ENCODE measurements at places on chromosomes 4 and X.

GRCh38 chrX:122866532-122866931, 317.5 kb upstream of the GRIA3 start:
- no peak for DNase-seq

GRCh38 chr4:156933633-156934258, 37.9 kb downstream of the PDGFC start:
- DNase-seq = no peak

GRCh38 chr4:110415041-110415440, 60.9 kb upstream of the ENPEP start:
- DNase-seq = no peak

DNA sequence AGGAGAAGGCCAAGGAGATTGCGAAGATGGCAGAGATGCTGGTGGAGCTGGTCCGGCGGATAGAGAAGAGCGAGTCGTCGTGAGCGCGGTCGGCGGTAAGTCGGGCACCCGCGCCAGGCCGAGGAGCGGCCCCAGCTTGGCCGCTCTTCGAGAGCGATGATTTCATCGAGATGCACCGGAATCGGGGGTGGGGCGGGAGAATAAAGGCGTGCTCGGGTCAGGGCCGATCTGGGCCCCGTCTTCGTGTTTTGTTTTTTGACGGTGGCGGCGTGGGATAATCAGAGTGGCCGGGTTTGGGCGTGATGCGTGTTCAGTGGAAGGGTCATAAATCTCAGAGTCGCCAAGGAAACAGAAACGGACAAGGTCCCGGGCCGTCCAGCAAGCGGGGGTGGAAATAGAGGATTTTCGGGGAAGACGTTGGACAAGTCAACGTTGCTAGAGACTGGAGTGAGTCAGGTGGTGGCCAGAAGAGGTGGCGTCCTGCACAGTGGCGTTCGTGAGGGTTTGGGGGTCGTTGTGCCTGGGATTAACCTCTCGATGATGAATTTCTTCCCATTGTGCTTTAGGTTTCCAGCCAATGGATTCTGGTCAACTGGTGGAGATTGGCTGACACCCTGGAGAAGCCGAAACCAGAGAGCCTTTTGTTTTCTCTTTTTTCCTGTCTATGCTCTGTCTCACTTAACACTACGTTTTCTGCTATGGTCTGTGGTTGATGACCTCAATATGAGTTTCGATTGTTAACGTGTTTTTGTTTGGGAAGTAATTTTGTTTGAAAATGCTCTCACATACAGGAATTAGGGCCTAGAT, 882 bp downstream of the MRFAP1 start:
- DNase-seq = peak; percentile 46

GRCh38 chr4:6461301-6462165, 10.9 kb downstream of the PPP2R2C start:
- DNase-seq = no peak

DNA sequence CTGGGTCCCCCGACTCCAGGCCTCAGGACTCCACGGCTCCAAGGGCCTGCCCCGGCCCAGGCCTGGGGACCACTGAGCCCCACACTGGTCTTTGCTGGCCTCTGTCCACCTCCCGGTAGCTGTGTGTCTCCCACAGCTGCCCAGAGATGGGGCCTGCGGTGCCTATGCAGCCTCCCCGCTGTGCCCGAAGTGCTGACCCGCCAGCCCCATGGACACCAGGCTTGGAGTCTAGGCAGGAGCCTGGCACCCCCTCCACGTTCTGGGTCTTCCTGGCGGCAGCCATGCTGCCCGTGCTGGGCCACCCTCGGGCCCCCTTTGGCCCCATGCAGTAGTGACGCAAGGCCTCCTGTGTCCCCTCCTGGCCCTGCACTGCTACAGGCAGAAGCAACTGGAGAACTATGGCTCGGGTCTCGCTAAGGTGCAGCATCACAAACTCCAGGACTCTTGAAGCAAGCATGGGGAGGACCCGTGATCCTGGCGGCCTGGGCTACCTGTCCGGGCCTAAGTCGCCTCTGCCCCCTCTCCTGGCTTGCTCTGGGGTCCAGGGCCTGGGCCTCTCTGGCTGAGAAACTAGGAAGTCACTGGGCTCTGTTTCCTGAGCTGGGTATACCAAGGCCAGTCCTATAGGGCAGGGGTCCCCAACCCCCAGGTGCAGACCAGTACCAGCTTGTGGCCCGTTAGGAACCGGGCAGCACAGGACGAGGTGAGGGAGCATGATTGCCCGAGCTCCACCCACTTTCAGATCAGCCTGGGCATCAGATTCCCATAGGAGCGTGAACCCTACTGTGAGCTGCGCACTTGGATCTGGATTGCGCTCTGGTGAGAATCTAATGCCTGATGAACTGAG, 917 bp downstream of the MYL5 start:
- no peak for DNase-seq

GRCh38 chrX:118976599-118977340, 2.4 kb downstream of the LONRF3 start:
- DNase-seq = peak; percentile 24

DNA sequence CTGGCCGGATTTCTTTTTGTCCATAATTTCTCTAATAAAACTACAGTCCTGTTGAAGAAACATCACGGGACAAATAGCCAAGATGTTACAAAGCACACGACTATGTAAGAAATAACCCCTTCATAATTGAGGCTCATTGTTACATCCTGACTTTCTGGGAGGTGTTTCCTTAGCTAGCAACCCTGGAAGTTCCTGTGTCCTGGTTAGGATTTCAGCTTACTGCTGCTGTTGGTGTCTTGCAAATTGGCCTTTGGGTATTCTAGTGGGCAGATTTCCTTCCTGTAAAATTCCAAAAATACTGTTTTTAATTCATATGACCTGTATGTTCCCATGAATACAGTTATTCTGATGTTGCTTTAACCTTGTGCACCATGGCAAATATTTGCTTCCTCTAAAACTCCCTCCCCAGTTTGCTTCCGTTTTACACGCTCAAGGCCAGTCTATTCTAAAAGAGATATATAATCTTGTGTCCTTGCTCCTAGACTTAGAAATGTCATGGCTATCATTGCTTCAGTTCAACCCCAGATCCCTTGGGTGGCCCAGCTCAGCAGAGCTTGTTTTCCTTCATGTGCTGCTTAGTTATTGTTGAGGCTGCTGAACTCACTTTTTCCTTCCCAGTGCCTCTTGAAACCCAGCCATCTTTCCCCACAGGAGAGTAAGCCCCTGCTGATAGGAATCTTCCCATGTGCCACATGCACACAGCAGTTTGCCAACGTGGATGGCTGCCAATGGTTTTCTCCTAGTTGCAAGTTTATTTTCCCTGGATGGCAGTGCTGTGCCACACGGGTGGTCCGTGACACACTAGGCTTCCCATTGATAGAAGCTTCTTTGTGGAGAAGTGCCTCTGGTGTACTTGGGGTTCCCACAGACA, 75.8 kb downstream of the TSPAN7 start:
- DNase-seq = no peak

DNA sequence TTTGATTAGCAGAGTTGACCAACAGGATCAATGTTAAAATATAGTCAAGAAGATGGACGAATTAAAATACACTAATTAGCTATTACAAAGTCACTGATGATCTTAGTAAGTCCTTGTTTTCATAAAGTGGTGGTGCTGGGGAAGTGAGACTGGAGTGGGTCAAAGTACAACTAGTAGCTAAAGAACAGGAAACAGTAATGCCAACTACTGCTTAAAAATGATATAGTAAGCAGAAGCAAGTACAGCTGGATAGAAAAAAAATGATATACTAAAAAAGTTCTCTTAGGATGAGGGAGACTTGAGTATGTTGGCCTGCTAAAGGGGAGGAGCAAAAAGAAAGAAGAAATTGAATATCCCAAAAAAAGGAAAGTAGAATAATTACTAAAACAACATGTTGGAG, 580.8 kb upstream of the FTHL17 start:
- no peak for DNase-seq

DNA sequence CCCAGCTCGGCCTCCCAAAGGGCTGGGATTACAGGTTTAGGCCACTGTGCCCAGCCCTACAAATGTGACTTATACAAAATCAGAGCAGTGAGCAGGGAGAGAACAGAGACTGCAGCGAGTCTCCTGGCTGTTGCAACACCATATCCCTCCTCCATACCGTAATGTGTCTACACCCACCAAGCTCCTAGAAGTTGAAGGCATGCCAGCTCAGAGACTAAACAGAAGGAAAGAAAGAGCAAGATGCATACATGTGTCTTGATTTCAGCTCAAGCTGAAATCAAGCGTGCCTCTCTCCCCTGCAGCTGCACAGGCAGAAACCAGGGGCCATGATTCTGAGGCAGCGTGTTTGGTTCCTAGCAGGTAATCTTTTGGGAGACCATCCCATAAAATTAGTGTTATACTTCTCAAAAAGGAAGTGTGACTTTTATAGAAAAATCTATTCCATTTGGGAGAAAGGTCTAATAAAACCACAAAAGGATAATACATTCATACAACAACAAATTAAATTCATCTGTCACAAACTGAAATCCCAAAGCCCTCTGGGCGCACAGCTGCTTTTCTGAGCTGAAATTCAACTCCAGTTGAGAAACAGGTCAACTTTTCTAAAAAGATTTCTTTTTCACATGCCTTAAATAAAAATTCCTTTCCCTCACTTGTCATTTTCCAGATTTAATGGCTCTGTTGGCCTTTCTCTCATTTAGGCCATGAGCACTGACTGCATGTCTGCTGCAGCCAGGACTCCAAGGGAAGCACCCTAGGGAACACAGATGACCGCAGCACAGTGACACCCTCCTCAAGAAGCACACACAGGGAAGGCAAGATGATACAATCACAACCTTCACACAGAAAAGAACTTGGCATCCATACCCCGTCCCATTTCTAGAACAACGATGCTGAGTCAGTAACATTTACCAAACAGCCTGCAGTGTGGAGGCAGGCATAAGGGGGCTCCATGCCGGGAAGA, 34.4 kb downstream of the AFAP1 start:
- DNase-seq = no peak

DNA sequence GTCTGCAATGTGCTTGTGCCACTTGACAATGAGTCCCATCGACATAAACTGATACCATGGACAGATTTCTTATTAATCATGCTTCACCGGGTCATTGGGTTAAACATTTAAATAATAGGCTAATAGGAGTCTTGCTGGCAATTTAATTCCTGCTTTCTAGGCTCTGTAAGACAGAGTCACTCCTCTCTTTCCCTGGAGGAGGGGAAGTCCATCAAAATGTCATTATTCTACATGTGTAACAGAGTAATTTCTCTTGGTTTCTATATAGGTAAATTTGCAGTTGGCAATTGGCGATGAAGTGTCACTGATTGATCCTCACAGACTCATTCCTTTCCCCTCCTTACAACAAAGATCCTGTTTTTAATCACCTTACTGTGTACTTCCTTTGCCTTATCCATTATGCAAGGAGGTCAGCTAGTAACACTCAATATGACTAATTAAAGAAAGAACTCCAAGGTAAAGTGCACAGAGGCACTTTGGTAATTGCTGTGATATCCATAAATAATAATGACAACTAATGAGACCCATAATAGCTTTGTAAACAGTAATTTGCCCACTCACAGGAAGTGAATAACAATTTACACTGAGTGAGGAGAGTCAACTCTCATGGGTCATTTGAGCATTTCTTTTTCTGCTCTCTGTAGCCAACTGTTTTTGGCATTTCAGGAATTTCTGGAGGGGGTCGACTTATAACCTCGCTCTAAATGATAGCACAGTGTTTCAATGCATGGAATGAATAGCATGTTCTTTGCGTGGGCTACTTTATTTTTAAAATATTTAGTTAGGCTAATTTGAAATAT, 184.0 kb downstream of the UGT8 start:
- DNase-seq = no peak

DNA sequence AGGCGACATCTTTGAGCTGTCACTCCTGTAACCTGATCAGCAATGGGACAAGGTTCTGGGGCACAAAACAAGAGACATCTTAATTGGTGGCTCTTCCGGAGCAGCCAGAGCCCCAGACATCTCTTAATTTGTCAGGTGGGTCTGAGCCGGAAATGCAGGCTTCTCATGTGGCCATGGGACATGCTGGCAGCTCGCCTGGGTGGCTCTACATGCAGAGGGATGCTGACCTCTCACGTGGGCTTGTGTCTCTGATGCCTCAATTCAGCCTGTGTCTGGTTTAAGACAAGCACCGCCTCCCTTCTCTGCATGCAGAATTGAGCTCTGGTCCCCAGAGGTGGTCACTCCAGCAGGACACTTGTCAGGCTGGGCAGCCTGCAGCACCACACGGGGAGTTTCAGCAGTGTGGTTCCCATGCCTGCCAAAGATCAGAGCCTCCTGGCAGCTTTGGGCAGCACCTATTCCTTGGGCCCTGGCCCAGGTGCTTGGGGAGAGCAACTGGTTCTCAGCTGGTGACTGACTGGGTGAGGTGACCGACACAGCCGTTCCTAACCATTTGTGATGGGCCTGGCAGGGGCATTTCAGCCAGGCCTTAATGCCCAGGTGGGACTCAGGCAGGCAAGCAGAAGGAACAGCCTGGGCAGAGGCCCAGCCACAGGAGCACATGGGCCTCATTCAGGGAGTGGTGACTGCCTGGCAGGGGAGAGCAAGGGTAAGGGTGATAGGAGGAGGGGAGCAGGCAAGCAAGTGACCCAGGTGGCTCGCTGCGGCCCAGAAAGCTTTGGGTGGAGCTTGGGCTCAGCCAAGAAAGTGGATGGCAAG, 53.4 kb downstream of the HMX1 start:
- DNase-seq = no peak

- DNase-seq = no peak
These were observed 3.2 kb downstream of the TIGD4 start for GRCh38 chr4:152776352-152776751.

DNA sequence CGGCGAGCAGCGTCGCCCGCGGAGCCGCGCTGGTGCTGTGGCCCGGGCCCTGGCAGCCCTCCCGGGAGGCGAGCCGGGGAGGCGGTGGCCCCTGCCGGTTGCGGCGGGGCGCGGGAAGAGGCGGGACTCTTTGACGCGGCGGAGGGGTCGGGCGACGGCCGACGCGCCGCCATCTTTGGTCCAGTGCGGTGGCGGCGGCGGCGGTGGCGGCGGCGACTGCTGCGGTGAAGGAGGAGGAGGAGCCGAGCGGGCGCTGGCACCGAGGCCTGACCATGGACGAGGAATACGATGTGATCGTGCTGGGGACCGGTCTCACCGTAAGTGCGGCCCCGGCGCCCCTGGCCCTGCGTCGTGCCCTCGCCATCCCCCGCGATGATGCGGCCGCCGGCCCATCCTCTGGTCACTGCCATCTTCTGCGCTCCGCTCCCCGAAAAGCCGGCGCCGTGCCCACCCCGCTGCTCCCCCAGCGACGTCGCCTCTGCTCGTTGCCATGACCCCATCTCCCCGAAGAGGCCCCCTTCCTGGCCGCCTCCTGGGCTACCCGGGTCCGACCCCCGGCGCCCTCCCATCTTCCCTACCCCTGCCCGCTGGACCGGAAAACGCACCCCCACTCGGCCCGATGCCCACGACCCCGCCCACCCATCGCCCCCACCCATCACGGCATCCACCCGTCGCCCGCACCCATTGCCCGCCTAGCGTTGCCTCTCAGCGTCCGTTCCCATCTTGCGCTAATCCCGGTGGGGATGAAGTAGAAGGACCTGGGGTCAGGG, at the start of gene GDI1:
TSS of gene GDI1 (plus strand) at position 172 of the 770 bp plus-strand sequence. CDS start at position 273, 101 bp downstream.
- peak; percentile 62 for DNase-seq

- no peak for DNase-seq
These were observed 45.4 kb downstream of the EDNRA start for GRCh38 chr4:147526272-147526654.

- no peak for DNase-seq
These were observed 1179.7 kb upstream of the ADGRL3 start for GRCh38 chr4:60020389-60020788.

- no peak for DNase-seq
These were observed 1.0 kb downstream of the UBL4A start for GRCh38 chrX:154485150-154486051.
